ENCODE measurements at places on chromosomes 3 and 15.

DNA sequence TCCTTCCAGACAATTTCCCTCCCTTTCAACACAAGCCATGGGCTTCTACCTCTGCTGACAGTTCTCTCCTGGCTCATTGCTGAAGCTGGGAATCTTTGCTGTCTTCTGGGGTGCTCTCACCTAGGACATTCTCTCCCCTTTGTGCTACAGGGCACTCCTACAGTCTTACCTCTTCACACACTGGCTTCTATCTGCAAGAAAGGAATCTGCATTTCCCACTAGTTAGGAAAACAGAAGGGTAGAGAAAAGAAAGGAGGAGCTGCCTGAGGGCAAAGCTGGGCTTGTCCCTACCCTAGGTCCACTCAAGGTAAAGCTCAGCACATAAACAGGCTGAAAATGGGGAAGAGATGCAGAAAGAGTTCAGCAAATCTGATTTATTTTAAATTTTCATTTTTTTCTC is 5.6 kb upstream of the ARGFX start:
- DNase-seq = no peak

DNA sequence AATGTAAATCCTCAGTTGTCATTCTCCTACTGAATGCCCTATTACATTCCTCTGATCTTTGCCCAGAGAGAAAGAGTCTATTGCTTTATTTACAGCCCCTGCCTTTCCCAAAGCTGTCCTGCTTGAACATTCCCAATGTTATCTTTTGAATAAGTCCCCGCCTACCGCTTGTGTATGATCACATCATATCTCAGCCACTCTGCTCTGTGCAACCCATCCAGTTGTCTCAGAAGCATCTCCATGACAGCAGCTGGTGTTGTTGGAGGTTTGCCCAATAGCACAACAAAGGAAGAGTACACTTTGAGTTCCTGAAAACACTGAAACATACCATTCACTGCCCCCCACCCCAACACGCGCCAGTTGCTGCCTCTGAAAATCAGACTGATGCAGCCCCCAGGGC is 22.0 kb upstream of the FAM3D start:
- DNase-seq = no peak

- no peak for DNase-seq
These were observed 49.9 kb upstream of the NEDD4 start for GRCh38 chr15:56042982-56043980.

GRCh38 chr15:68402432-68403160 is 29.4 kb downstream of the ITGA11 start:
- no peak for DNase-seq

All from HS-5 (cell line).